Peyer's patch (tissue), 4 donors: ENCODE measurements at places on chromosomes 4 and X. TPM values are rescaled to one million over a fixed set of nuclear protein-coding genes. Genes with fewer than 3 reads are reported as not detected.

The KLHL4 gene
- 7.4 TPM for total RNA-seq

DNA sequence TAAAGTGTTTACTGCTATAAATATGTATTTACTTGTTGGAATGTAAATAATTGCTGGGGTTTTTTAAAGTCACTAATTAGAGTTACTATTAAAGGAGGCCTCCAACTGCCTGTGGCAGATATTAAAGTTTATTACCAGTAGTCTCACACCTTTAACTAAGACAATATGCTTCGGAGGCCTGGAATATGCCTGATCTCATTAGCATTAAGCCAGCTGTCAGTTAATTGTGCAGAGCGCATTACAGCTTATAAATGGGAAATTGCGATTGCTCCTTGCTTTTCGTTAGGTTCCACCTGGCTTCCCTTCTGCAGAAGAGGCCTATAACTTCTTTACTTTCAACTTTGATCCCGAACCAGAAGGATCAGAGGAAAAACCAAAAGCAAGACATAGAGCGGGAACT lies 41.3 kb downstream of the CC2D2A start:
- no peak for DNase-seq

DNA sequence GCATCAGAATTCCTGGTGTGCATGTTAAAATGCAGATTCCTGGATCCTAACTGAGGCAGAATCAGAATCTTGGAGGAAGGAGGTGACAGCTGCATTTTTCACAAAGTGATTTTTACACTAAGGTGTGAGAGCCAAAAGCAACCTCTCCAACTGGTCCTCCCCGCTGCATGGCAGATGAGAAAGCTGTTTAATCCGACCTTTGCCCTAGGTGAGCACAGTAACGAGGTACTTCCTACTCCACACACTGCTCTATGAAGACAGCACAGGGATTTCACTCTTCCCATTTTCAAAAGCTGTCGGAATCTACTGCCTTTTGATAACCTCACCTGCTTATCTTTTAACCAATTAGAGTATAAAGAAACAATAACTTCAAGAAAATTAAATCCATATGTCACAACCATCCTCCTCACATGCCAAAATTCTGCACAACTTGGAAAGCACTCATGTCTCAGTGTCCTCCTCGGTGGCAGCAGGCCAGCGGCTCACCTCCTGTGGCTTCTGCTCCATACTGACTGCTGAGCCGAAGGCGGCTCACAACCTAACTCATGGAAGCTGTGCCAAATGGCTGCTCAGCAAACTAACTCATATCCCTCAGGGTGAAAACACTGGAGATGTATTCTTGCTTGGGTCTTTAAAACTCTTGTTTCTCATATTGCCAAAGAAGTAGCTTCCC lies 3.6 kb downstream of the CASP6 start:
- no peak for DNase-seq

The IL3RA gene
- total RNA-seq = 1.7 TPM
